NCI-H748 treated with DMSO at 0.1 percent for 48 hours (cell line): ENCODE measurements at places on chromosomes 13 and 19.

DNA sequence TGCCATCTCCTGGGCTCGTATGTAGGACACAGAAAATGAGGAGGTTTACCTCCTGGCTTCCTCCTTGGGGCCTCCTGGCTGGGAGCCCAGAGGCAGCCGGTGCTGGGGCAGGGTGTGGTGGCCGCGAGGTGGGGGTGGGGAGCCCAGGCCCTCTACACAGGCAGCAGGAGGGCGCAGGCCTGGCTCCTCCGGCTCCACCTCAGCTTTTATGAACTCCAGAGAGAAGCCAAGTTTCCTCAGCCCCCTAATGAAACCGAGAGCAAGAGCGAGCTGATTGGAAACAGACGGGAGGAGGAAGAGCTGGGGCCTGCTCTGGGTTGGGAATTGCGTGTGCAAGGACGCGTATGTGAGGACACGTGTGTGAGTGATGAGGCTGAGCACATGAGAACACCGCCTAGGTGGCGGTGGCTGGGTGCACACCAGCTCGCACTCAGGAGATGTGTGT lies 23.1 kb downstream of the LYL1 start:
- DNase-seq: no peak

DNA sequence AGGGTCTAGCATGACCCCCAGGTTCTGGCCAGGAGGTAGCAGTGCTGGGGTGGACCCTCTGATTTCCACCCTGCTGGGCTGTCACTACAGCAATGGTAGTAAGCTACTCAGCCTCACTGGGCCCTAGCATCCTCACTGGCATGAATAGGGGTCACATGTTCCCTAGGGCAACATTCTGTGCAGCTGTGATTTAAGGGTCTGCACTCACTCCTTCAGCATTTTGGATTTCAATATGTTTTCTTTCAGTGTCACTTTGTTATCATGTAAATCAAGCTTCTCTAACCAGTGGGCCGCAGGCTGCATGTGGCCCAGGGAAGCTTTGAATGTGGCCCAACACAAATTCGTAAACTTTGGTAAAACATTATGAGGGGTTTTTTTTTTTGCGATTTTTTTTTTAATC lies 57.8 kb downstream of the SPATA13 start:
- DNase-seq: no peak

- no peak for DNase-seq
These were observed 4.8 kb downstream of the COLGALT1 start for GRCh38 chr19:17560205-17560595.

GRCh38 chr13:61810065-61810464 lies 394.4 kb upstream of the PCDH20 start:
- DNase-seq: no peak

DNA sequence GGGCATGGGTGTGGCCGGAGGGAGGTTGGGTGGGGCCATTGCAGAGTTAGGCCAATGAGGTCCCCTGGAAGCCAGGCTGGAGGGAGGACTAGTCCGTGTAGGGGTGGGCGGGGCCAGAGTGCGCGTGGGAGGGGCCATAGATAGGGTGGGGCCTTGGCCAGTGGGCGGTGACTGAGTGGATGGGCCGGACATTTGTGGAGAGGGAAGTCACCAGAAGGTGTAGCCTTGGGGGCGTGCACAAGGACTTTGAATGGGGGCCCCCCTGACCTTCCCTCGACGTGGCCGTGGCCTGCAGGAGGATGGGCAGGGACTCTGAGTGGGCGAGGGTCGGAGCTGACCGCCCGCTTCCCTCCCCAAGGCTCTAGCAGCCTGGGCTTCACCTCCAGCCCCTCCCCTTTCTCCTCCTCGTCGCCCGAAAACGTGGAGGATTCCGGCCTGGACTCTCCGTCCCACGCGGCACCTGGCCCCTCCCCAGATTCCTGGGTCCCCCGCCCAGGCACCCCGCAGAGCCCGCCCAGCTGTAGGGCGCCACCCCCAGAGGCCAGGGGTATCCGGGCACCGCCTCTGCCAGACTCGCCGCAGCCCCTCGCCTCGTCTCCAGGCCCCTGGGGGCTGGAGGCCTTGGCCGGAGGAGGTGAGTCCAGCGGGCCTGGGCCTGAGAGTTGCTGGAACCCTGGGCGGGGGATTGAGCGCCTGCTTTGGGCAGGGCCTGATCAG lies 16.5 kb upstream of the B3GNT3 start:
- DNase-seq: no peak

DNA sequence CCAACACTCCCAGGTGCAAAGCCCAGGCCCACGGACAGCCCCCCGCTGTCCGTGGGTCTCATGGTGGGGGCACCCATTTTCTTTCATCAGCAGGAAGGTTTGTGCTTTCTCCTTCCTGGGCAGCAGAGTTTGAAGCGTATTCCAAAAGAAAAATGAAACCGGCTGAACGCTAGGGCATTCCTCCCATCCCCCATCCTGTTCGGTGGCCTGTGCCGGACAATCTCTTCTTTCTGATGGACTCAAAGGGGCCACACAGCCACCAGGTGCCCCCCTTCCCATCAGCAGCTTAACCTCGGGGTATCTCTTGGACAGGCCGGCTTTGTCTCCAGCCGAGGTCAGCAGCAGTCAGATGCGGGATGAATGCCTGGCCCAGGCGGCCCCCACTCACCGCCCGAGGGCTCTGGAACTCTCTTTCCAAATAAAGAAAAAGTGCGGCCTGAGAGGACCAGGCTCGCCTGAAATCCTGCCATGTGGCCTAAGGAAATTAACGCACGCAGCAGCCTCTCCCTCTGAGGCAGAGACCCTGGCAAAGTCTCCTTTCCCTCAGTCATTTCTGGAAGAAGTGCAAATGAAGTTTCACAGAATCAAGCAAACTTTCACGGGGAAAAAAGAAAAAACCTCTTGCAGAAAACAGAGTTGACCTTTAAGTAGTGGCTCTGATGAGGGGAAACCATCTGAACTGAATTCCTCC lies 67.8 kb downstream of the RASA3 start:
- DNase-seq: no peak

DNA sequence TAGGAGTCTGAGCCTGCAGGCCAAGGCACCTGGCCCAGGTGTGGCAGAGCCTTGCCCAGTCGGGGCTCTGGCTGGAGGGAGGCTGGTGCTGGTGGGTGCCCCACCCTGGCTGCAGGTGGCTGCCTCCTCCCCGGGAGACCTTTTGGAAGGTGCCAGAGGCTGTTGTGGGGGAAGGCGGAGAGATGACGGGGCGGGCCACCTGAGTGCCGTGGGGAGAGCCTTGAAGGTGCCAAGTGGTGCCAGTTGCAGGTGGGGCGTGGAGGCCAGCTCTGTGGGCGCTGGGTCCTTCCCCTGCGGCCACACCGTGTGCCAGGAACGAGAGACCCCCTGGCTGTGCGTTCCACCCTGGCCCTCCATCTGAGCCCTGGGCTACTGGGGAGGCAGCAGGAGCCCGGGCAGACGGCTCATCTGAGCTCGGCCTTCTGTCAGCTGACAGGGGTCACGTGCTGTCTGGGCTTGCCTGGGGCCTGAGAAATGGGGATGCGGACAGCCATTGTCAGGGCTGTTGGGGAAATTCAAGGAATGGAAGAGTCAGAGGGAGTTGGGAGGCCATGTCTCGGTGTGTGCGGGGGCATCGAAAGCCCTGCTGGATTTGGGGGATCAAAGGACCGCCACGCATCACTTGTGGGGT lies 20.9 kb downstream of the CEBPA start:
- no peak for DNase-seq

DNA sequence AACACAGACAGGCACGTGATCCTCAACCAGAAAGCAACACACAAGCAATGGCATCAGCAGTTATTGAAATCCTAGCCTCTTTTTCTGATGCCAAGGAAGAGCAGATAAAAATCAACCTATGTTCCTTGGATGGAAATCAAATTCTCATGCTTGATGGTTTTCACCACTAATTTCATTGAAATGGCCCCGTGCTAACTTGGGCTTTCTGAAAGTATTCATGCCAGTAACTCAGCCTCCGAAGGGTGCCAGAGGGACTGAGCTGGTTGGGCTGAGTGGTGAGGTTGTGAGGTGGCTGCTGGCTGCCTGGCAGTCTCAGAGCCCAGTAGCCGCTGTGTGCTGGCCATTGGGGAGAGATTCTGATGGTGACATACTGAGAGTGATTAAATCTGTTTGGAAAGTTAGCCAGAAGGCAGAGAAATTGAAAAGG lies 309.3 kb downstream of the DCT start:
- no peak for DNase-seq

GRCh38 chr13:73656863-73657262 lies 477.3 kb downstream of the KLF12 start:
- no peak for DNase-seq

DNA sequence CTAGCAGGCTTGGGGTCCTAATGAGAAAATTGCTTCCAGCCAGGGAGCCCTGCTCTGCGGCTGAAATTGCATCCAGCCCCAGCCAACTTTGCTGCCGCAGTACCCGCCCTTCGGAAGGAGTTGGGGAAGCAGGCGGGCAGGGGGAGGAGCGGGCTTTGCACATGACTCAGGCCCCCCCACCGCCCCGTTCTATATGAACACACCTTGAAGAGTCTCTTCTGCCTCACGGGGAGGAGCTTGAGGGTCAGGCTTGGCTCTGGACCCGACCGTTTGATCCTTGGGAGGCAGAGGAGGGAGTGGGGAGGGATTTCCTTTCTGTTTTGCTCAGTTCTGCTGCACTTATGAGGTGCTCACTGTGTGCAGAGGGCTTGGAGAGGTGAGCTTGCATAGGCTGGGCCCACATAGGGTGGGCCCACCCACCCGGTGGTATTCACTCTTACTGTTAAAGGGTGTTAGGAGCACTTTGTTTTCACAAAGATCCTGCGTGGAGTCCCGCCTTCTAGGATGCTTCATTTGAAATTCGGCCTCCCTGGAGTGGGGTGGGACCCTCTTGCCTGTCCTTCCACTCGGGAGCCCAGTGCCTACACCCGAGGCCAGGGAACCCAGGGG lies 46.5 kb downstream of the LYL1 start:
- no peak for DNase-seq

GRCh38 chr19:46975011-46975924 lies 44.4 kb upstream of the NPAS1 start:
- DNase-seq: no peak
